ENCODE measurements at places on chromosomes 16 and 17.

- no peak for DNase-seq
Measured at GRCh38 chr17:83175119-83175821, 95.9 kb downstream of the METRNL start.

- no peak for DNase-seq
Measured at GRCh38 chr16:75012380-75013081, 13.7 kb downstream of the ZNRF1 start.

DNA sequence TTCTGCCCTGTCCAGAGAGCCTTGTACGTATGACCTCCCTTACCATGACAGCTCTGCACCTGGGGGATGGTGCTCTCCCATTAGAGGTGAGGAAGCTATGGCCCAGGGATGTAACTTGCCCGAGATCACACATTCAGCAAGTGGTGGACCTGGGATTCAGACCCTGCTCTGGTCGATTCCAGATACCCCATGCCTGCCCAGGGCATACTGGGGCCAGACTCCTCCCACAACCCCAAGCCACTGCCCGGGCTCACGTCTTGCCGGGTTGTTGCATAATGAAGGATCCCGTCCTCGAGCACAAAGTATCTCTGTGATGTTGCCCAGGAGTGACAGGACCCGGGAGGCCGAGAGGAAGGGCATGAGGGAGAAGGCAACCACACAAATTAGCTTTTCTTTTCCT lies 2.1 kb downstream of the OSBPL7 start:
- no peak for DNase-seq

- DNase-seq = no peak
Measured at GRCh38 chr17:29358416-29358815, 31.7 kb upstream of the TAOK1 start.

DNA sequence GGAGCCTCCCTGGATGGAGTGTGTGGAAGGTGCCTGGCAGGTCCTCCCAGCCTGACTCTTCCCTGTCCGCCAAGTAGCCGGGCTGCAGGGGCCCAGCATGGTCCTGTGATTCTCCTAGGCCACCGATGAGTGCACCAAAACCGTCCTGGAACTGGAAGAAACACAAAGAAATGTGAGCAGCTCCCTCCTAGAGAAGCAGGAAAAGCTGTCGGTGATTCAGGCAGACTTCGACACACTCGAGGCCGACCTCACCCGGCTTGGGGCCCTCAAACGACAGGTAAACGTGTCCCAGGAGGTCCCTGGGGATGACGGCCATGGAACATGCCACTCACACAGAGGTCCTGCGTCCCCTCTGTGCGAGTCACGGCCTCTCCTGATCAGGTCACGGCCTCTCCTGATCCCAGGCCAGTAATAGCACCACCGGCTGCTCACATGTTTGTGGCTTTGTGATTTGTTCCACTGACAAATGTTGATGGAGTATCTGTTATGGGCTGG lies 4.2 kb upstream of the GAA start:
- no peak for DNase-seq

- DNase-seq = no peak
Measured at GRCh38 chr17:45722161-45722560, 62.0 kb upstream of the CRHR1 start.

- no peak for DNase-seq
Measured at GRCh38 chr17:69962436-69962995, 112.5 kb upstream of the KCNJ16 start.

DNA sequence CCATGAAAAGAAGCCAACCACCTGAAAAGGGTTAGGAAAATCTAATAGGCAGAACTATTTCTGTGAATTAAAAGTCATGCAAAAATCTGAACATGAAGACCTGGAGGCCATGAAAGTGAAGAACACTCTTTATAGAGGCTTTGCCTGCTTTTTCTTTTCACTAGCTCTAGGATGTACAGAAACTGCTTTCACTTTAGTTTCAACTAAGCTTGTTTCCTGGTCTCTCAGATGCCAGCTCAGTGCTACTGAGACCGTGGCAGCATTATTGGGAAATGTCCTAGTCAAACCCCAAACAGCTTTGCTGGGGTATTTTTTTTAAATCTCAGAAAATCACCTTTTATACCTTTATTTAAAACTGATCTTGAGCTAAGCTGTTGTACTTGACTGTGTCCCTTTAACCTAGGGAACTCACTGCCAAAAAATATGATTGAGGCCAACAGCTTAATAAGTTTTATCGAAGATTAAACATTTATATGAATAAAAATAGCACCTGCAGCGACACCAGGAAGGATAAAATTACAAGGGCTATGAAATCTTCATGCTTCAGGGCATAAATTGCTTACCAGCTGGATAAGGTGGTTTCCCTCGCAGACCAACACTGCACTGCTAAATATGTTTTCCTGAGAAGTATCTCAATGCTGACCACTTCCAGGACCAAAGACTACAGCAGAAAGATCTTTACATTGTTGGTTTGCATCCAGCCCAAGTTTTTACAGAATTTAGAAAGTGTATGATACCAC lies 621.8 kb upstream of the ZFHX3 start:
- no peak for DNase-seq

DNA sequence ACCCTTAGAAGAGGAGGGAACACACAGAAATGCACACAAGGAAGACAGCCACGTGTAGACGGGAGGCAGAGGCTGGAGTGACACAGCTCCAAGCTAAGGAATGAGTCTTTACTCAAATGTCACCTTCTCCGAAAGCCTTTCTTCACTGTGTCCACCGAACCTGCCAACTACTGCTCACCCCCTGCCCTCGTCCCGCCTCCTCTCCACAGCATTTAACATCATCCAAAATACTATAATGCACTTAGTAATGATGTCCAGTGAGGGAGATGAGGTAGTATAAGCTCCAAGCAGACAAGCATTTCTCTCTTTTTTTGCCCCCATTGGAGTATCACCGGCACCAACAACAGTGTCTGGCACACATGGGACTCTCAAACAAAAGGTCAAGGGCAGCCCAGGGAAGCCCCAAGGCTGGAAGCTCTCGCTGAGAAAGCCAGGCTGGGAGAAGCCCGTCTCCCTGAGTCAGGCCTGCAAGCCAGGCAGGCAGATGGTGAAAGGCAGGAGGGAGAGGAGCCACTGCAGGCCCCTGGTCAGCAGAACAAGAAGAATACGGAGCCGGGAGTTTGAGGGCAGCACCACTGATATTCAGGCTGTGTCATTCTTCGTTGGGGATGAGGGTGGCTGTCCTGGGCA lies 25.9 kb downstream of the ZFHX3 start:
- DNase-seq = no peak
